Muscle of arm (tissue), 14 donors: ENCODE measurements at places on chromosomes 2 and 18. TPM values are rescaled to one million over a fixed set of nuclear protein-coding genes. Genes with fewer than 3 reads are reported as not detected.

GRCh38 chr2:109212836-109213563, 84.0 kb downstream of the SH3RF3 start:
- DNase-seq = no peak

DNA sequence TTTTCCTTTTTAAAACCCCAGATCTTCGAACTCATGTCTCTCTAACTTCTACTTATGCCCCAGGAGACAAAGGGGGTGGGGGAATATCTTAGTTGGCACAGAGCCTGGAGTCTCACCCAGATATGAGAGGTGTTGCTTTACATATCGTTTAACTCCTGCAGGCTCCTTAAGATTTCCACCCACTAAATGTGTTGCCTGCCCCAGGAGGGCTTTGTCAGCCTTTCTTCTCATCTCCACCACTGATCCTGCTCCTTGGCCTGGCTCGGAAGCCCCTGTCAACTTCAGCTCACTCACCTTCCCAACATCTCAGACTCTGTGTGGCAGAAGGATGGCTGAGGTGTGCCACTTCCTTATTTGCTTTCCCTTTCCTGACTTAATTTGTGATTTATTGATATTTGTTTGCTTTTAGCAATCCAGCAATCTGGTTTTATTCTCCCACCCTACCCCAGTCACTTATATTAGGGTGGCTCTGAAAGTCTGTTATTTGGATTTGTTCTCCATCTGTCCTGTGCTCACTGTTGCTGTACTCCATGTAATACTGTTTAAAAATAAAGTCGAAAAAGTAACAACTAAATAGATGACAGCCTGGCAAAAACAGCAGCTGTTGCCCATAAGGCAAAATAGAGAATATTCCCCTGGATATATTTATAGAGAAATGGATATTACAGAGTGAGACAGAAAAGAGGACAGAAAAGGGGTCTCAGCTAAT, 200.6 kb downstream of the ZBTB7C start:
- DNase-seq = no peak

GRCh38 chr2:239355724-239356123, 45.1 kb downstream of the HDAC4 start:
- DNase-seq = no peak

GRCh38 chr2:43317194-43317593, 90.8 kb upstream of the ZFP36L2 start:
- no peak for DNase-seq

DNA sequence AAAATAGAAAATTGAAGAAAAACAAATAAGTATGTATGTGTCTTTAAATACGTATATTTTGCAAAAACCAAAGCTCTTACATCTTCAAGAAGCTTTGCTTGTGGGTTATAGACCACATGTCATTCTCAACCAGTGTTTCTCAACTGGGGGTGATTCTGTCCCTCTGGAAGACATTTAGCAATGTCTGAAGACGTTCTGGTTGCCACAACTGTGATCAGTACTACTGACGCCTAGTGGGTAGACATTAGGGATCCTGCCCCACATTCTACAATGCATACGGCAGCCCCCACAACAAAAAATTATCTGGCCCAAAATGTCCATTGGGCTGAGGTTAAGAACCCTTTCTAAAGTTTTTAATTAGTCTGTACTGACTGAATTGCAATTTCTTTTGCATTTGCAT, 48.4 kb downstream of the UNC50 start:
- DNase-seq = no peak

- DNase-seq = no peak
Measured at GRCh38 chr2:79446313-79446712, 66.5 kb upstream of the CTNNA2 start.

- no peak for DNase-seq
Measured at GRCh38 chr2:100105678-100106054, 36.7 kb downstream of the AFF3 start.

DNA sequence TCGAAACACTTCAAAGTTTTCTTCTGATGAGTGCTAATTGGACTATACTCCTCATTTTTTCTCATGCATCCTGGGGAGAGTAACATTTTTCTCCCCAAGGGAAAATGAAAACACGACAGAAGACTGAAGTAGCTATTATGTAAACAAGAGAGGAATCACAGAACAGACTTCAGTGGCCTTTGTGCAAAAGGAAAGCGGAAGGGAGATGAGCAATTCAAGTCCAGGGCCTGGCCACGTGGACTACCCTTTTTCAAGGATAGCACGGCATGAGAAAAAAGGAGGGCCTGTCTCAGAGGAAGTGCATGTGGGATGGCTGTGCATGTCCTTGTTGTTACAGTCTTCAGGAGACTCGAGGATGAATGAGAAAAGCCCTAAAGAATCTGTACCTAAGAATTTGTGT, 43.8 kb upstream of the KCNE4 start:
- DNase-seq = no peak

GRCh38 chr2:60979231-60979630, 38.3 kb upstream of the PEX13 start:
- DNase-seq = no peak

- DNase-seq = no peak
Measured at GRCh38 chr2:145596416-145596815, 1076.5 kb upstream of the ZEB2 start.

- DNase-seq = no peak
Measured at GRCh38 chr2:230665263-230665691, 47.4 kb upstream of the CAB39 start.

GRCh38 chr2:18749912-18750526, 160.7 kb upstream of the NT5C1B start:
- peak; percentile 77 for DNase-seq

DNA sequence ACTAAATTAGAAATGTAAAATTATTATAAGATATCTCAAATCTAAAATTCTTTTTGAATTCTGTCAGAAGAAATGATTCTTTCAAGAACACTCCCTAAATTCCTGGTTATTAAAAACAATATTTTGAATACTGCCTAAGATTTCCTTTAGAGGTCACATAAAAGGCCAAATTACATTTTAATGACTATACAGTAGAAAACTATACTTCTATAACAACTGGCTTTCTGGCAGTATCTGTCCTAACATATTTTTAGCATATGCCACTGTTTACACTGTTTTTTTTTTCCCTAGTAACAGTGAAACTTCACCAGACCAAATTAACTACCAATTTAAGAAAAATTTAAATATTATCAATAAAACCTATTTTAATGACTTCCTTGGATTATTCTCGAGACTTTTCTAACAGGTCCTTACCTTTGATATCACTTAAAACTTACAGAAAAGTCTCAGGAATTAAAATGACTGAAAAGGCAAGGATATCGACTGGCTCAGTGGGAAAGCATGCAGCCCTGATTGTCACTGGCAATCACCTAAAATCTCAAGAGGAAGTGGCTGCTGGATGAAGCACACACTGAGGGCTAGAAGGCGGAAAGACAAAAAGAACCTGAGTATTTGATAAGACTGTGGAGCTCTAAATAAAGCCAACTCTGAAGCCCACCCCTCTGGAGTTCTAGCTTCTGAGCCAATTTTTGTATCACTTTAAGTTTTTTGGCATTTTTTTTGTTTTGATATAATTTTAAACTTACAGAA, 59.6 kb downstream of the SPIRE1 start:
- DNase-seq = no peak

- DNase-seq = no peak
Measured at GRCh38 chr2:101796825-101797600, 99.5 kb downstream of the MAP4K4 start.

GRCh38 chr2:9331704-9332103, 91.6 kb downstream of the ITGB1BP1 start:
- DNase-seq = no peak

DNA sequence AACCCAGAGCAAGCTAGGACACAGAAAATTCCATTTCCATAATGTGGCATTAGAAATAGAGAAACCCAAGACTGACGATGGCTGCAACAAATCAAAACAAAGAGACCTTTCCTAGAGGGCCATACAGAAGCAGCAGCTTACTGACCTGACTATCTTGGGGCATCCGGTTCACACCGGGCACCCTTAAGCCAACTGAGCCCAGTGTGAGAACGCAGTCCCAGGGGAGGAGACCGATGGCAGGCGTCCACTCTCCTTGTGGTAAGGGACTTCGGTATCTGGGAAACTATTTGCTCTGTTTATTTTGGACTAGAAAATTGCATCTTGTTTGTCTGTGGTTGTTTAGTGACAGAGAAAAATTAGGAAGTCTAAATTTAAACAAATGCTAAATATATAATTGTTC, 244.8 kb upstream of the COPS8 start:
- DNase-seq = no peak

- DNase-seq = peak; percentile 34
Measured at GRCh38 chr2:135030826-135031225, 16.4 kb downstream of the MAP3K19 start.

DNA sequence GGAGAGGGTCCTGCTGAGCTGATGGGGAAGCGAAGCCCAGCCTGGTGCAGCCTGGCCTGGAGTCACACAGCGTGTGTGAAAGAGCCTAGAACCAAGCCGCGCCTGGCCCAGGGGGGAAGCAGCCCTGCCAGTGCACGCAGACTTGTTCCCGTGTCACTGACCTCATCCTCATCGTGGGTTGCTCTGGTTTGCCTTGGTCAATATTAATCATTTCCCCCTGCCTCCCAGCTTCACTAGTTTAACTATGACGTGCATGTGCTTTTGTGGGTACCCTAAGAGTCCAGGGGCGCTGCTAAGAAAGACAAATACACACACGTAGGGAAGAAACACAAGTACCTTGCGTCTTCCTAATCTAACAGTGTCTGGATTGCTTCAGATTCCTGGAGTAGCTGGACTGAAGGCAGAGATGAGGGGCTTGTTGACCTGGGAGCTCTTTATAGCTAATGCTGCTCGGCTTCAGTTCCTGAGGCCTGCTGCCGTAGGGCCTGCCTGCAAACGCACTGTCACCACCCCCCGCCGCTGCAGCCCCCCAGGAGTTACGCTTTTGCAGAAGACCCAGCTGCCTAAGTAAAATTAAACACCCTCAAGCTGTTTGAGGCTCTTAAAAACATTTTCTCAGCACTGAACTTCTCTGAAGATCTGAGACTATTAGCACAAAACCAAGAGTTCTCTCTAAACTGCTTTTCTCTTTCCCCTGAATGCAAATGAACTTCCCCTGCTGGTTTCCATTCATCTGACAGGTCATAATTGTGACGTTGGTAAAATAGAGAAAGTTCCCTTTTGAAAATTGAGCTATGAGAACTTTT, 159.2 kb downstream of the FAM210A start:
- DNase-seq = no peak

- no peak for DNase-seq
Measured at GRCh38 chr18:12234451-12235190, 19.5 kb upstream of the CIDEA start.

DNA sequence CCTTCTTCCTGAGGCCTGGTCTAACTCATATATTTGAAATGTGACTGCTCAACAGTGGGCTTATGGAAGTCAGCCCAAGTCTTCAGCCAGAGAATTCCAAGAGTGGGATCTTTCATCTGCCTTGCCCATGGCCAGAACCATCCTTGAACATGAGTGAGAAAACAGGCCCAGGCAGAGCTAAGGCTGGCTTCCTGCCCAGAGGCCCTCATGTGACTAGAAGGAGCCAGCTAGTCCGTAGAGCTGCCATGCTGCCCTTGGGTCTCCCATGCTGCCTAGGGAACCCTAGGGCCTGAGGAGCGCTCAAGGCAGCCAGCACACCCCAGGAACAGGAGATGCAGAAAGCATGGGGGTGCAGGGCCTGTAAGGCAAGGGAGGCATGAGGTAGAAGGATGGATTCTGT, 203.6 kb downstream of the FHOD3 start:
- DNase-seq = no peak

DNA sequence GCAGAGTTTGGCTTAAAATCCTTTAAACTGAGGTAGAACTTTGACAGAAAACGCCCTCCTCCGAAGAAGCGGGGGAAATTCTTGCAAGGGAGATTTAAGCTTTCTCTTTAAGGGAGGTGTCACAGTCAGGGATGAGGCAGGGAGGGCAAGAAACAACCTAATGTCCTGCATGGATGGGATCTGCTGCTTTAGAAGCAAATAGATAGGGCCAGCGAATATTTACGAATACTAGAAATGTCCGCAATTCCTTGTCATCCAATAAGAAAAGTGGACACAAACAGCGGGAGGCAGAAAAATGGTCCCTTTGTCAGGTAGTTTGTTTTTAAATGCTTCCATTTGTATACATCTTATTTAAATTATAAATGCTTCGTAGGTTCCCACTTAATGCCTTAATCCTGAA, 12.0 kb downstream of the MEIS1 start:
- no peak for DNase-seq

GRCh38 chr2:191280290-191280689, 35.1 kb downstream of the MYO1B start:
- DNase-seq = no peak

DNA sequence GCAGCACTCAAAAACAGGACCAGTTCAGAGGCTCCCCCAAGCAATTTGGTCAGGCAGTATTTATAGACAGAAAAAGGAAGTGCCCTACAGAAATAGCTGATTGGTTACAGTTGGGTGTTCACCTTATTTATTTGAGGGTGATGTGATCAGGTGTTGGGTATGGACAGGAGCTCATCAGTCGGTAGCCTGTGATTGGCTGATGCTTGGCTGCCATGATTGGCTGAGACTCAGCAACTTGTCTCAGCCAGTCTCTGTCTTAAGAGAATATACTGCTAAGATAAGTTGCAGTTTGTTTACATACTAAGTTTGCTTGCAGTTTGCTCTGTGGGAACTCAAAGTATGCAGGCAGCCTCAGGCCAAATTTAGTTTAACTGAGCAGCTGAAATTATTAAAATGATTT, 9.4 kb downstream of the ABCG8 start:
- no peak for DNase-seq

GRCh38 chr18:75160364-75160763, 48.6 kb downstream of the PTGR3 start:
- DNase-seq = no peak

The ASPRV1 gene
- polyA plus RNA-seq = 1.6 TPM

The NT5DC4 gene
- polyA plus RNA-seq = not detected

The TFCP2L1 gene
- polyA plus RNA-seq = 0.23 TPM

The NPHP1 gene
- 5.6 TPM for polyA plus RNA-seq

The ANKRD36 gene
- 15.4 TPM for polyA plus RNA-seq

The KCMF1 gene
- 49.4 TPM for polyA plus RNA-seq

The GKN2 gene
- not detected for polyA plus RNA-seq

The OSR1 gene
- 28.0 TPM for polyA plus RNA-seq

The EVX2 gene
- polyA plus RNA-seq = not detected

The TMEM169 gene
- polyA plus RNA-seq = 4.3 TPM

The FAM117B gene
- polyA plus RNA-seq = 3.1 TPM

The SEPTIN10 gene
- polyA plus RNA-seq = 101 TPM

The SPATA3 gene
- polyA plus RNA-seq = not detected

The ANKRD30BL gene
- 0.26 TPM for polyA plus RNA-seq

The PLGLB1 gene
- 7.6 TPM for polyA plus RNA-seq
